ENCODE measurements at places on chromosomes 5 and 9.

- no peak for DNase-seq
Measured at GRCh38 chr5:15092801-15093200, 221.2 kb upstream of the ANKH start.

DNA sequence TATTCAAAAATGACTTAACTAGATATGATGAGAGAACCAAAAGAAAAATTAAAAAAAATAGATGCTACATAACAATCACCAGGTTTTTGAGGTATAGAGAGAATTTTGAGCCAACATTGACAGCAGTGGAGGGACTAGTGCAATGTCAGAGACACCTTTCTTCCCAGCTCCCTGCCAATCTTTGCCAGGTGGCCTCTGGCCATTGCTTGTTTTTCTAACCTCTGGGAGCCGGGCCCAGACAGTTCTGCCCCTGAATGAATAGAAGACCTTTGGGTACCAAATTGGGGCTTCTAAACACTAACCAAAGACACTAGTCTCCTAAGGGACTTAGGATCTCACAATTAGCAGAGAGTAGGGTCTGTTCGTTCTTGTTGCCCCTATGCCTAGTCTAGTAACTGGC lies 33.4 kb downstream of the FOXD1 start:
- no peak for DNase-seq

GRCh38 chr5:17910318-17910717 lies 276.1 kb downstream of the TAF11L14 start:
- no peak for DNase-seq

DNA sequence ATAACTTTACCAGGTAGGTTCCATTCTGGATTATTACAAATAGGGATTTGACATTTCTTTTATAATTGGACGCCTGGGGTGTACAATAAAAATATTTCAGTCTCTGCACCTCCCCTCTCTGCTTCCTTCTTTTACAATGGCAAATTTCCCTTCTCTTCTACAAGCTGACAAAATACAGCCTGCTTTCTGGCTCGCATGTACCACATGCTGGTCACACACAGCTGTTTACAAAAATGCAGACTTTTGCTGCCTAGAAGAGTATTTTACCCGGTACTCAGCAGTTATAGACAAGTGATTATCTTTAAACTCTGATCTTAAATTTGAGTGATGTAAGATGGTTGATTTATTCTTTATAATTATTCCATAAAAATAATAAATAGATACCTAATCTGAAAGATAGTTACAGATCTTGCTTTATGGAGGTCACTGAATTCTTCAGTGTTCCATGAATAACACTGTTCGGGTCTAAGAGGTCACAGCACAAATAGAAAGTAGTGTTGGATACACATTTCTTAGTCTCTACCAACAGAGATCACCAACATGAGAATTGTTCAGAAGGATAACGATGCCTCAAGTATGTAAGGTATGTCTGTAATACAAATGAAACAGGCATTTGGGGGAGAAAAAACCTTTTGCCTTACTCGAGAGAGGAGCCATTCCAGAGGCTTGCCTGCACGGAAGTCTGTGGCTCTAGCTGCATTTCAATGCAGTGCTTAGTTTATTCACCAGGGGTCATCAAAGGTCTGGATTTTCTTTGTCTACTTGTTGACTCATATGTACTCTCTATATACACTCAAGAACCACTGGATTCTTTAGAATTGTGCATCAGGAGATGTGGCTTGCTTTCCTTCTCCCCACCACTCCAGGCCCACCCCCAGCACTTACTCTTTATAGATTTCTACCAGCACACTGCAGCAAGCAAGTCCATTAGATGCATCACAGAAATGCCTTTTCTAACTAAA lies 206.6 kb upstream of the RFX3 start:
- no peak for DNase-seq

DNA sequence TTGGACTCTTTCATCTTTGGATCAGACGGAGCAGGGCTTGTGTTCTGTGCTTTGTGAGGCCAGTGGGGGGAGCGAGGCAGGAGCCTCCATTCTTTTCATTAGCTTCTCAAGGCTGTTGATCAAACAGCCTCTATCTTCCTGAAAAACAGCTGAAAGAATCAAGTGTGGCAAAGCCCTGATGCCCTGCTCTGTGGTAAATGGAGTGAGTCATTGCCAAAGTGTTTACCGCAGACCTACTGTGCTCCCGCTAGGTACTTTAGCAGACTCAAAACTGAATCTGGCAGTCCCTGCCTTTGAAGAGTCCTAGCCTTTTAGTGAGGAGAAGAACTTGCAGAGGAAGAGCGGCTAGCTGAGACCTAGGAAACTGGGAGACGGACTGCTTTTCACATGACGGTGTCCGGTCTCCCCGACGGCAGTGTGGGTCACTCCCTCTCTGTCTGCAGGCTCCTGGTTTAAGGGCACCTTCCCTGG lies 3.3 kb downstream of the ANKRD33B start:
- DNase-seq: no peak

GRCh38 chr5:74183041-74183440 lies 457.5 kb downstream of the ENC1 start:
- no peak for DNase-seq
